ENCODE measurements at places on chromosomes 2 and 18. TPM values are rescaled to one million over a fixed set of nuclear protein-coding genes. Genes with fewer than 3 reads are reported as not detected.

GRCh38 chr2:118291251-118291880 is 203.1 kb downstream of the INSIG2 start:
- DNase-seq, result no peak

GRCh38 chr18:75066021-75066880 is 142.7 kb downstream of the PTGR3 start:
- DNase-seq, result no peak

- DNase-seq, result no peak
Observed at GRCh38 chr2:6863792-6864191, 1.9 kb downstream of the CMPK2 start.

Gene SLC14A1
- total RNA-seq, result 21.8 TPM

- no peak for DNase-seq
Observed at GRCh38 chr2:98914713-98915580, 21.1 kb downstream of the CRACDL start.

Gene CNRIP1
- 20.8 TPM for total RNA-seq

- no peak for DNase-seq
Observed at GRCh38 chr18:80033181-80034067, 810 bp upstream of the RBFA start.

DNA sequence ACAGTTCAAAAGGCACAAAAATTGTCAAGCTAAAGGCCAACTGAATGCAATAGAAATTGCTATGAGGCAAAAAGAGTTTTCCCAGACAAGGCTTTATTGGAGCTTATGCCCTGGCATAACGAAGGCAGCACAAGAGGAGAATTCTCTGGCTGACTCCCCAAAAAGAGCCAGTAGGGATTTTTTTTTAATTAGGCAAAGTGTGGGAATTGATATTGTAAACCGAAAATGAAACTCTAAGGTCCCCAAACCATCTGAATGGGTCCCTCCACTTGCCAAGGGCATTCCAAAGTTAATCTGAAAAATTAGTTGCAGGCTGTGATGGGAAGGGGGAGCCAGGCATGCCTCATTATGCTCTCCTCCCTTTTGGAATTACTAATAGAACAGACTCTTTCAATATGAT is 118.9 kb downstream of the SPOPL start:
- no peak for DNase-seq

GRCh38 chr2:240254337-240255164 is 114.1 kb upstream of the OTOS start:
- DNase-seq, result peak; percentile 34

DNA sequence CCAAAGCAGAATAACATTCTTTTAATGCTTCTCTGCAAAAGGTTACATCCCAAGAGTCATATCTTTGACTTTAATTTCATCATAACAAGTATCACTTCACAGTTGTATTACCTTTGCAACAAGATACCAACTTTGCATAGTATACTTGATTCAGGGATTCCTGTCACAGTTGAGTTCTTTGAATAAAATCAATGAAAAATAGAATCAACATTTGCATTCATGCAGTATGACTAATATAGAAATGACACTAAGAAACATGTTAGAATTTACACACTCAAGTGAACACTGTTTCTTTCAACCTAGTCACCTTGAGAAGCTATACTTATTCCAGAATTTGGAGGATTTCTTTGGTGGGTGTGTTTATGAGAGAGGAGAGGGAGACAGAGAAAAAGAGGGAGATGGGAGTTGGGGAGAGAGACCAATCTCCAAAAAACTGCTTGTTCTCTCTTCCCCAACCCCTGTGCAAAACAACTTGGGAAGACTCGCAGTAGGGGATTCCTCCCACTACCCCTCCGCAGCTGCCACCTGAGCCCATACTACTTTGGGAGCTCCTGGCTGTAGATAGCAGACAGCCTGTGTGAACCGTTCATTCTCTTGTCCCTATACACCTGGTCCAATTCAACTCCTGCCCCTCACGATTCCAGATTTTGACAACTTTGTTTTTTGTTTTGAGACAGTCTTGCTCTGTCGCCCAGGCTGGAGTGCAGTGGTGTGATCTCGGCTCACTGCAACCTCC is 57.7 kb downstream of the PELI1 start:
- no peak for DNase-seq

DNA sequence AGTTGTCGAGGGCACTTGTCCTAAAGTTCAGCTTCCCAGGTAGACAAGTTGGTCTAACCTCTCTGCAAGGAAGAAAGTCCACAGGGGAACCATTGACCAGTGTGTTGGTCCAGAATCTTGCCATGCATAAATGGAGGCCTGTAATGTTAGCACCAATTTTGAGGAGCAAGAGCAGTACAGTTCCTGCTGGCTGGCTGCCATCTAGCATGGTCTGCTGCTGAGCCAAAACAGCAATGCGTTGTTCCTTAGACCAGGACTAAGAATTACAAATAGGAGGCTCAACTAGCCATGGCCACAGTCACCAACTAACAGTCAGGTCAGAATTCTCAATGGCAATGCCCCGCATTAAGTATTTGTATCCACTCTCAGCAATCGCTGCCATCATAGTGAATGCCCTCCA is 72.8 kb upstream of the WIPF1 start:
- no peak for DNase-seq

DNA sequence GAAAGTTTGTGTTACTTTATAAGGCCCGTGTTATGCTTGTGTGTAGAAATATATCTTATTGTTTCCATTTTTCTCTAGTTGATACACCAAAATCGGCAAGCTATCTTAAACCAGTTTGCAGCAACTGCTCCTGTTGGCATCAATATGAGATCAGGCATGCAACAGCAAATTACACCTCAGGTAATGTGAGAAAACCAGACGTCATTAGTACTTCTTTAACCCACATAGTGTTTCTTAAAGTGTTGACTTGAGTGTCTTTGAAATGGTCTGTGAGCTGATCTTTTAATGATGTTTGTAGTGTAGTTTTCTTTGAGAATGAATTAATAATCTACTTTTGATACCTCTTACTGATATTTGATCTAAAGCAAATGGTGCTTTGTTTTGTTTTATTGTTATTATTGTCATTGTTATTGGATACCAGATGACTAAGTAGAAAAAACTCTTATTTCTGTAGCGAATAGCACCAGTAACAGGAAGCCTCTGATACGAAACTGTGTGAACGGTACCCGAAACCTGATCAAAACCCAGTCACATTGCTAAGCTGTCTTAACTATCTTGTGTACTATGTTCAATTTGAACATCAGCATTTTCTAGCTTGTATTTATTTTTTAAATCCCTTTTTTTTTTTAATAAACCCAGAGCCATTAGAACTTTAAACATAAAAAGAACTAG is 53.7 kb downstream of the PTRHD1 start:
- DNase-seq, result no peak

DNA sequence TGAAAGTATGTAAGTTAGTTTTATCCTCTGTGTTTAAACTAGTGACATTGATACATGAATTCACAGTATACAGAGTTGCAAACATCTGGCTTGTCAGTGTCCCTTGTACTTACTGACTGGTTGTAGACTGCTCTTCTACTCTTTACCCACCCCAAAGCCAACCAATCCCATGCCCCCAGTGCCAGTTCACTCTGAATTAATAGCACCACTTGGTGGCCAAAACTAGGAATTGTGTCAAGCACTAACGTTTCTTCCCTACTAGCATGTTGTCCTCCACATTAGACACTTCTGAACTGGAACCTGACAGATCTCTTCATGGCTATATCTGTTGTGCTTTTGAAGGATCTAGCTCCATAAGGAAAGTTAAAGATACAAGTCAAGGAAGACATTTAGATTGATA is 27.2 kb upstream of the OTX1 start:
- DNase-seq, result no peak

GRCh38 chr2:203340791-203341487 is 12.7 kb downstream of the ABI2 start:
- DNase-seq, result no peak

GRCh38 chr2:96783388-96783787 is 22.7 kb downstream of the CNNM4 start:
- no peak for DNase-seq

DNA sequence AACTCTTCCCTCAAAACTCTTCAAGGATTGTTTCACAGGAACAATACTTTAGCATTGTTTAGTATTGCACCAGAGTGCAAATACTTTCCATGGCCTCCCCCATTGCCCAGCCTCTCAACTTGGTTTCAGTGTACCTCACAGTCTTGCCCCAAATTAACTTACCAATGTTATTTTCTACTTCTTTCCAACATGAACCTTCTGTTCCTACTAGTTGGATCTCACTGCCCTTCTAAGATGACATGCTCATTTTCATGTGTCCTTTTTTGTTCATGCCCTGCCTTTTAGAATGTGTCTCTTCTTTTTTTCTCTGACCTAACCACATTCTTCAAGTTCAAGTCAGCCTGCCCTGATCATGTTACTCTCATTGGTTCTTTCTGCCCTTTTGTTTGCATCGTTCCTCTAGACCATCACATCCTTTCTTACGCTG is 4.1 kb downstream of the SPATS2L start:
- no peak for DNase-seq

GRCh38 chr2:208311954-208312353 is 45.9 kb downstream of the PIKFYVE start:
- no peak for DNase-seq

DNA sequence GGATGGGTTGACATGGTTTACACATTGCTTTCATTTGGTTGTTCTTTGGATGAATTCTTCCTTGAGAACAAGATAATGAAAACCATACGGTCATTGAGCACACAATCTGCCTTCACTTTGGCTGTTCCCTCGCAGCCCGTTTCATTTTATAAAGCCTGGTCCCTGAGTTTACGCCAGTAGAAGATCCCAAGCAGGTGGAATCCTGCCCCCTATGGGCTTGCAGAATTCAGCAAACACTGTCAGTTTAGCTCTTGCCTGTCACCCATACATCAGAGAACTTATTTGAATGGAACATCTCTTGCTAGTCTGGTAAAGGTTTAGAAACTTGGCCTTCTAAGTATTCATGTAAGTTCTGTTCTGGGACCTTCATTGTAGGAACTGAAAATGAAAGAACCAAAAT is 666.4 kb upstream of the ZEB2 start:
- no peak for DNase-seq

- no peak for DNase-seq
Observed at GRCh38 chr2:102401456-102401855, 21.5 kb upstream of the IL18RAP start.

Gene RIT2
- total RNA-seq, result not detected

- no peak for DNase-seq
Observed at GRCh38 chr18:49856496-49856895, 43.2 kb upstream of the ACAA2 start.

DNA sequence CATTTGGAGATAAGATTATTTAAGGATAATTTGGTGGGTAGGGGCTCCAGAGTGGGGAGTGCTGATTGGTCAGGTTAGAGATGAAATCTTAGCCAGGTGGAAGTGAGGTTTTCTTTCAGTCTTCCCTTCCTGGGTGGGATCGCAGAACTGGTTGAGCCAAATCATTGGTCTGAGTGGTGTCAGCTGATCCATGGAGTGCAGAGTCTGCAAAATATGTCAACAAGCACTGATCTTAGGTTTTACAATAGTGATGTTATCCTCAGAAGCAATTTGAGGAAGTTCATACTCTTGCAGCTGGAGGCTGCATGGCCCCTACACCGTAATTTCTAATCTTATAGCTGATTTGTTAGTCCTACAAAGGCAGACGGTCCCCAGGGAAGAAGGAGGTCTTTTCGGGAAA is 1483.4 kb upstream of the ZEB2 start:
- DNase-seq, result no peak

DNA sequence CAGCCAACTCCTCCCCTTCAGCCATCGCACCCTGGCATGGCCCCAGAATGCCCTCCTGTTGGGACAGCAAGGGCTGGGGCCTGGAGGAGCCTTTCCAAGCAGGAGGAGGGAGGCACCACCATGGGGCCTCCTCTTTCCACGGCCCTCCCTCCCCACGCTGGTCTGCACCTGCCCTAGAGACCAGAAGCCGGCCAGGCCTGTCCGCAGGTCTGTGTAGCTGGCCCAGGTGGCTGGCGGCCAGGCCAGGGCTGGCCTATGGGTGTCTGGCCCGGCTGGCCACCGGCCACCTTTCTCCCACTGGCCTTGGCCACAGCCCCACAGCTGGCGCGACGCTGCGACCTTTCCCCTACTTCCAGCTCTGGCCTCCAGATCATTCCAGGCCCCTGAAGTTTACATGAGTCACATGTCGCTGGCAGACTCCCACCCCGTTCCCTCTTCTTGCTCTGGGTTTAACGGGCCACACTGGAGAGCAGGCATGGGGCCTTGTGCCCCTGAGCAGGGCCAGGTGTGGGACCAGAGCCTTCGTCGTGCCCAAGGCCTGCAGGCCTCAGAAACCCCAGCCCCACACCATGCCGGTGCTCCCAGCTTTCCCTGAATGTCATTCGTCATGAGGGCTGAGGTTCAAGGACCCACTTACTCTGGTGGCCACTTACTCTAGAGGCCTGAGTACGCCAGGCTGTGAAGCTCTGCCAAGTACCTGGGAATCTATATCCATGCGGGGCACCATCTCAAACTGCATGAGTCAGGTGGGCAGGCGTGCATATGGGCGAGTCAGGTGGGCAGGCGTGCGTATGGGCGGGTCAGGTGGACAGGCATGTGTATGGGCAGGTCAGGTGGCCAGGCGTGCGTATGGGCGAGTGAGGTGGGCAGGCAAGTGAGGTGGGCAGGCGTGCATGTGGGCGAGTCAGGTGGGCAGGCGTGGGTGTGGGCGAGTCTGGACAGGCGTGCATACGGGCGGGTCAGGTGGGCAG is 33.3 kb upstream of the KLF11 start:
- DNase-seq, result peak; percentile 72

DNA sequence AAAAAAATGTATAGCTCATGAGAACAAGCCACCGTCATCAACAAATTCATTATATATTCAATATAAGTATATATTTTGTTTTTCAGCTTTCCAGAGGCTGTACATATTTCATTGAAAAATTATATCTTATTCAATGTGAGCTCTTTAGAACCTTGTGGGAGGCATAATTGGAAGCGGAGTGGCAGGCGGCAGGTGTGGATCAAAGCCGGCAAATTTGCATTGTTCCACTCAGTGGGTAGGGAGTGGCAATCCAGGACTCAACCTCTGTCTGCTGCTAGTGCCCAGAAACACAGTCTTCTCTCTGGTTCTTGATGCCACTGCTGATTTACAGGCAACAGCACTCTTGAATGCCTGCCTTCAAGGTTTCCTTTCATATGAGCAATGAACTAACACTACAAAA is 46.9 kb downstream of the GCA start:
- DNase-seq, result no peak

Gene ARHGAP28
- 13.1 TPM for total RNA-seq

Gene MAB21L4
- total RNA-seq, result 17.0 TPM

GRCh38 chr18:24112874-24113615 is 25.8 kb upstream of the CABYR start:
- DNase-seq, result no peak

All from lower lobe of right lung (tissue), 2 donors.